ENCODE measurements at places on chromosomes 2 and 18. TPM values are rescaled to one million over a fixed set of nuclear protein-coding genes. Genes with fewer than 3 reads are reported as not detected.

Gene ALLC
- not detected for total RNA-seq

Gene MALL
- total RNA-seq: 0.10 TPM

Gene TMEM237
- total RNA-seq: 46.3 TPM

Gene MFSD2B
- 0.72 TPM for total RNA-seq

Gene NAT8
- not detected for total RNA-seq

Gene AMER3
- total RNA-seq: not detected

Gene TUBB8B
- total RNA-seq: not detected

Gene RIT2
- 5.1 TPM for total RNA-seq

Gene POTEC
- 0.10 TPM for total RNA-seq

Gene DIS3L2
- 16.7 TPM for total RNA-seq

Gene TMEM200C
- total RNA-seq: 0.35 TPM

Gene ERBB4
- total RNA-seq: 0.04 TPM
